Body of pancreas (tissue), 4 donors: ENCODE measurements at places on chromosomes 3 and 15.

- peaks cover 13% of the 10 kb centered on the region for H3K4me1 ChIP-seq
- no peaks in the 10 kb centered on the region for H3K36me3 ChIP-seq
- no peak overlapping the region for H3K27ac ChIP-seq
- DNase-seq = no peak
- no peak overlapping the region for H3K4me3 ChIP-seq
- H3K27me3 ChIP-seq = peaks cover 17% of the 10 kb centered on the region
Observed at GRCh38 chr15:34754171-34754601, 612 bp downstream of the GJD2 start.

DNA sequence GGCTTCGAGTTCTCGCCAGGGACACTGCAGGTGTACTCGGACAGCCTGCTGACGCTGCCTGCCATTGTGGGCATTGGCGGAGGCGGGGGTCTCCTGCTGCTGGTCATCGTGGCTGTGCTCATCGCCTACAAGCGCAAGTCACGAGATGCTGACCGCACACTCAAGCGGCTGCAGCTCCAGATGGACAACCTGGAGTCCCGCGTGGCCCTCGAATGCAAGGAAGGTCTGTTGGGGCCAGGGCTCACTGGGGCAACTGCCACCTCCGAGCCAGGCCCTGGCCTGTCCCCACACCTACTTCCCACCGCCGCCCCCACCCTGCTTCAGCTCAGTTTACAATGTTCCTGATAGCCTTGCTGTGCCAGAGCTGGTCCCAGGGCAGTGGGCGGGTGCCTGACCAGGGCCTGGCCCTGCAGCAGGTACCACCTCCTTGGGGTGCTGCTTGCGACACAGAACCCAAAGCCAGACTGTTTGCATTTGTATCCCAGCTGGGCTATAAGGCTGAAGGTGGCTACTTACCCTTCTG is 35.5 kb downstream of the PLXNA1 start:
- H3K27me3 ChIP-seq = no peaks in the 10 kb centered on the region
- DNase-seq = no peak
- no peaks in the 10 kb centered on the region for H3K36me3 ChIP-seq

GRCh38 chr3:108124337-108125152 is 33.7 kb upstream of the CD47 start:
- no peaks in the 10 kb centered on the region for H3K27me3 ChIP-seq
- H3K4me1 ChIP-seq = no peaks in the 10 kb centered on the region
- no peak overlapping the region for H3K27ac ChIP-seq
- no peaks in the 10 kb centered on the region for H3K36me3 ChIP-seq
- H3K4me3 ChIP-seq = no peak overlapping the region

- H3K27ac ChIP-seq = no peak overlapping the region
- DNase-seq = peak; percentile 23
- H3K27me3 ChIP-seq = no peaks in the 10 kb centered on the region
Observed at GRCh38 chr15:41022487-41023090, 69.3 kb downstream of the CHAC1 start.

- no peak overlapping the region for H3K27ac ChIP-seq
- H3K4me1 ChIP-seq = no peaks in the 10 kb centered on the region
- no peak for DNase-seq
- H3K27me3 ChIP-seq = no peaks in the 10 kb centered on the region
Observed at GRCh38 chr3:185114756-185115155, 38.1 kb downstream of the C3orf70 start.

GRCh38 chr3:168086541-168087260 is 9.0 kb downstream of the GOLIM4 start:
- peaks cover 43% of the 10 kb centered on the region for H3K4me1 ChIP-seq
- no peak overlapping the region for H3K27ac ChIP-seq
- DNase-seq = no peak
- no peak overlapping the region for H3K4me3 ChIP-seq
- no peaks in the 10 kb centered on the region for H3K27me3 ChIP-seq

DNA sequence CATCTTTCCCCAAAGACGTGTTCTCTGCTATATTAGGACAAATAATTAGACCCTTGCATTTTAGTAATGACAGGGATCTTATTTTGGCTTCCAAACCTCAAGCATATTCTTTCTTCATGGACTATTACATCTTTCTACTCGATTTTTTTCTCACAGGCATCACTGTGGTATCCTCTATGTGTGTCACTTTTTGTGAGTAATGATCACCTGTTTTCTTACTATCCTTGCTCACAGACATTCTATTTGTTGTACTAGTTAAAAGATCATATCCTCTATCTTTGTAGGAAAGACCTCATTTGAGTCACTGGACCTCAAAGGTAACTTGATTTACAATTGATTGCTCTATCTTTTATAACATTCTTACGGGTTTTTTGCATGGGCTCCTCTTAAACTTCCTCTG is 6.8 kb downstream of the C3orf80 start:
- H3K27me3 ChIP-seq = no peaks in the 10 kb centered on the region
- no peaks in the 10 kb centered on the region for H3K36me3 ChIP-seq

- peaks cover 11% of the 10 kb centered on the region for H3K4me1 ChIP-seq
- H3K27ac ChIP-seq = no peak overlapping the region
- no peaks in the 10 kb centered on the region for H3K36me3 ChIP-seq
- no peak overlapping the region for H3K4me3 ChIP-seq
Observed at GRCh38 chr15:49875392-49875791, 243.6 kb downstream of the ATP8B4 start.

GRCh38 chr3:72797773-72798543 is 50.3 kb downstream of the SHQ1 start:
- no peaks in the 10 kb centered on the region for H3K27me3 ChIP-seq
- H3K27ac ChIP-seq = no peak overlapping the region
- no peak overlapping the region for H3K4me3 ChIP-seq
- peak; percentile 63 for DNase-seq

DNA sequence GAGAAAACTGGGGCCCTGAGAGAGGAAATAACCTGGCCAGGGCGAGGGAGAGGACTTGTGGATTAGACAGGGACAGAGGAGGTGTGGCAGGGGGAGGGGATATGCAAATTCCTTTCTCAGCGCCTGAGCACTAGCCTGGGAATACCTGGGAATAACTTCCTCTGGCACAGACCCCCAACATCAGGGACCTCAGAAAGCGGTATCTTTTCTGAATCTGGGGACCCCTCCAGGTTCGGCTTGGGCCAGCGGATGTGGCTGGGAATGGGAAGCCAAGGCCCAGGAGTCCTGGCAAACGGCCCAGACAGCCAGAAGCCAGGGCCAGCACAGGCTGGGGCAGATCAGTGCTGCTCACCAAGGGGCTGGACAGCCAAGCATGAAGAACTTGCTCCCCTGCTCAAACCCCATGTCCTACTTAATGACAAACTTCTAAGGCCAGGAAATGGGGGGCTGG is 9.2 kb upstream of the ACSBG1 start:
- peak; percentile 80 for DNase-seq
- no peak overlapping the region for H3K27ac ChIP-seq
- no peaks in the 10 kb centered on the region for H3K36me3 ChIP-seq
- no peak overlapping the region for H3K4me3 ChIP-seq
- peaks cover 7% of the 10 kb centered on the region for H3K4me1 ChIP-seq
